ENCODE measurements at places on chromosomes 1 and 21.

- DNase-seq = no peak
Observed at GRCh38 chr1:241605146-241605805, 34.9 kb downstream of the CHML start.

DNA sequence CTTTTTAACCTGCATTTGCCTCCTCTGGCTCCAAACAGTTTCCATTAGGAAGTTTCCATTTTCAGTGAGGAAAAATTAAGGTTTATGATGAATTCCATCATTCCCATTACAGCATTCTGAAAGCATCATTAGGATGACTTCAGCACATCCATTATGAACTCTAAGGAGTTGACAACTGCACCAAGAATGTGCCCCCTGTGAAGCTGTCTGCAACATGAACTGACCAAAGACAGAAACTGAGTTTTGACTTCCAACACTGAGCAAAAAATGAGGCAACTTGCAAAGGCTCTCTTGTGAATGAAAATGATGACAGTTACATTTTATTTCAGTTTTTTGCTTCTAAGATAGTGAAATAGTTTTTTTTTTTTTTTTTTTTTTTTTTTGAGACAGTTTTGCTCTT lies 18.3 kb upstream of the KCNE1 start:
- DNase-seq = no peak

DNA sequence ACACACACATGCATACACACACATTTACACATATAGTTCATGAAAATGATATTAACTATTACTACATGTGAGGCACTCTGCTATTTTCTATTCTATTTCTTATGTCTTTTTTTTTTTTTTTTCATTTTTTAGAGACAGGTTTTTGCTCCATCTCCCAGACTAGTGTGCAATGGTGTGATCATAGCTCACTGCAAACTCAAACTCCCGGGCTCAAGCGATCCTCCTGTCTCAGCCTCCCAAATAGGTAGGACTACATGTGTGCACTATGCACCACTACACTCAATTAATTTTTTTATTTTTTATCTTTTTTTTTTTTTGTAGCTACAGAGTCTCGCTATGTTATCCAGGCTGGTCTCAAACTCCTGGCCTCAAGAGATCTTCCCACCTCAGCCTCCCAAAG lies 48.8 kb upstream of the RAB4A start:
- DNase-seq = peak; percentile 19

- no peak for DNase-seq
Observed at GRCh38 chr1:245301921-245302320, 147.1 kb downstream of the KIF26B start.

- no peak for DNase-seq
Observed at GRCh38 chr1:182235604-182235951, 156.0 kb downstream of the GLUL start.

GRCh38 chr21:45510466-45510955 lies 31.7 kb downstream of the SLC19A1 start:
- DNase-seq = no peak

DNA sequence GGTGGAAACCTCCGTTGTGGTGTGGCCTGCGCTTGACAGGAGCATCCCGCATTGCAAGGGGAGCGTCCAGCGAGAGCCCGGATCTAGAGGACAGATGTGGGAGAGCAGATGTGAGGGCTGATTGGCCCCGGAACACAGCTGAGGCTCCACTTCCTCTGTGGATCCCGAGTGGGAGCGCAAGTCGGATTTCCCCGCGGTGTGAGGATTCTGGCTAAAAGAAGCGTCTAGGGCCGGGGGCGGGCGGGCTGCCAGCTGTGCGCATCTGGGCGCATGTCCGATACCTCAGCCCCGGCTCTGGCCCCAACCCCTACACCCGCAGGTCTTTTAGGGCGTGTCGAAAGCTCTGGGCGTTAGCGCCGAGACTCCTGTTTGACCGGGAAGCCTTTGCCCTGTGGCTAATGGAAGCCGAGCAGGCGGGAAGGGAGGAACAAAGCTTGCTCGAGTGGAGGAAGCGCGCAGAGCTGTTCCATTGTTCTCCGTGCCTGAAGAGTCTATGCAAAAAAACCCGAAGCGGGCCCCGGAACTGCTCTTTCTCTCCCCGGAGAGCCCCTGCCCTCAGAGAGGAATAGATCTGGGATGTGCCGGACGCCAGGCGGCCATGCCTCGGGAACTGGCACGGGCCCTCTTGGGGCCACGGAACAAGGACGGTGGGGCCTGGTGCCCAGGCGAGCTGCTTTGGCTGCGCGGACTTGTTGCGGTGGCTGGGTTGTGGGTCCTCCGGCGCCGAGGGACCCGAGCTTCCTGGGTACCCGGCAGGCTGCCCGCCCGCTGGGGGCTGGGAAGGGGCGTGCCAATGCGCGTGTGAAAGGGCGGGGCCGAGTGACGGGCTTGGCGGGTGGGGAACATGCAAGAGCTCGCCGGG lies 111.1 kb downstream of the NAV1 start:
- DNase-seq = no peak

- peak; percentile 96 for DNase-seq
Observed at GRCh38 chr1:153535242-153536011, at the start of gene S100A6. TSS of gene S100A6 (minus strand) at chr1:153535991. CDS start at chr1:153535339, 652 bp downstream.

- DNase-seq = no peak
Observed at GRCh38 chr1:63827411-63828321, 53.8 kb downstream of the ROR1 start.

DNA sequence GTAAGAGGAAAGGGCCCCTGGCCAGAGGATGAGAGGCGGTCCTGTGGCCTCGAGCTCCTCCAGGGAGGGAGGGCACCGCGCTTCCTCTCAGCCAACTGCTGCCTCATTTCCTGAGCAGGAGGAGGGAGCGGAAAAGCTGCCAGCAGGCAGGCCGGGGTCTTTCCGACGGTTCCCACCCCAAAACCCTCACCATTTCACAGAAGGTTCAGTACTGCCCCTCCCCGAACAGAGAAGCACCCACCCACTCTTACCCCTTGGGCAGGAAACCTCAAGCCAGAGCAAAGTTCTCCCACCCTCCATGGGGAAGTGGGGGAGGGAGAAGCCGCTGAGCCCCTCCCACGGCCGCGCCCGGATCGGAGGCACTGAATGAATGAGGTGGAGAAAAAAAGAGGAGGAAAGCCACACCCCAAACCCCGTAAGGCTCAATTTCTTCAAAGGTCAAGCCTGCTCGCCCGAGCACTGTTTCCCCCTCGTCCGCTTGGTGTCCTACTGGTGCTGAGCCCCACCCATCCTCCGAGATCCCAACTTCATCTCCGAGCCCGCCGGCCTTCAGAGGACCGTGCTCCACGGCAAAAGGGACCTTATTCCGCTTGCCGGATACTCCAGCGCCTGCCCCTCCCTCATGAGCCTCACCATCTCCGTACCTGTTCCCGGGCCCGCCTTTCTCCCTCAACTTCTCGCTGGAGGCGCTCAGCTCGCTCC lies 9.4 kb downstream of the TPM3 start:
- no peak for DNase-seq

- no peak for DNase-seq
Observed at GRCh38 chr1:54709547-54710292, 5.9 kb upstream of the TTC4 start.

DNA sequence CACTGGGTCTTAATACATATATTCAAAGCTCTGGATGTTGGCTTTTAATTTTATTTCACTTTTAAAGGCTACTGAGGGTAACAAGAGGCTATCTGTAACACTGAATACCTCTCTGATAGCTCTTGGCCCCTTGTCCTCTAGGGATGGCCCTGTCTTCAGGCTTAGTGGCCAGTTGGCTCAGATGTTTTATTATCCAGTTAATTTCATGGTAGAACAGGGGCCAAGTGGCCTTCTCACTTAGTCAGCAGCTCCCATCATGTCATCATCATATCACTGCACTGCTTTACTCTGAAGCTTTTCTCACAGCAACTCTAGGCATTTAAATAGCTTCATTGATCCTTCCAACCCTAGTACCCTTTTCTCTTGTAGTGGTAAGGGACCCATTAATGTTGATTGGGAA lies 40.2 kb upstream of the MACF1 start:
- no peak for DNase-seq

- DNase-seq = no peak
Observed at GRCh38 chr1:28416509-28417194, 47.1 kb downstream of the PHACTR4 start.

- DNase-seq = no peak
Observed at GRCh38 chr1:41672641-41673361, 188.3 kb upstream of the EDN2 start.

DNA sequence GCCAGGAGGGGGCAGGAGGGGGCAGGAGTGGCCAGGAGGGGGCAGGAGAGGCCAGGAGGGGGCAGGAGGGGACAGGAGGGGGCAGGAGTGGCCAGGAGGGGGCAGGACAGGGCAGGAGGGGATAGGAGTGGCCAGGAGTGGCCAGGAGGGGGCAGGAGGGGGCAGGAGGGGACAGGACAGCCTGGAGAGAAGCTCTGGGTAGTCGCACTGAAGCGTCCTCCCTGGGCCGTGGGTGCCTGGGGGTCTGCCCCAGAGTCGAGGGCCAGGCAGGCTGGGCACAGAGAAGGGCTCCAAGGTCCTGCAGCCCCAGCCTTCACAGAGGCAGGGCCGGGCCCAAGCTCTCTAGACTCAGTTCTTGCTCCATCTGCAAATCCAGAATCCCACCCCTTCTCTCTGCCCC lies 22.9 kb downstream of the MEGF6 start:
- DNase-seq = no peak

- DNase-seq = no peak
Observed at GRCh38 chr21:44783020-44783696, 18.5 kb downstream of the UBE2G2 start.

DNA sequence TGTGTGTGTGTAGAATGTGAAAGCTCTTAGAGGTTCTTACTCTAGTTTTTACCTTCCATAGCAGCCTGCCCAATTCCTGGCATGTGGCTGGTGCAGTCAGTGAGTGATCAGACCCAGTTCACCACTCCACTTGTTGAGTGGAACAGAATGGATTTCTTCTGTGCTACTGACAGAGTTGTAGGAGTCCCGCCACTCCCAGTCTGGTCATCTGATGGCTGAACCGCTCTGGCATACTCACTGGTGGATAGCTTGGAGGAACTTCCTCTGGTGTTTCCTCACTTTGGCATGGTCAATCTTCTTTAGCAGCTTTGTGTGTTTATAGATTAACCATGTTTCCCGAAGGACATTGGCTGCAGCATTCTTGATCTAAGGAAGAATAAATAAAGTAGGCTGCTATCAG lies 106.7 kb upstream of the ADAR start:
- no peak for DNase-seq

- no peak for DNase-seq
Observed at GRCh38 chr1:118921994-118922393, 66.1 kb downstream of the TBX15 start.

GRCh38 chr1:68551459-68551858 lies 54.6 kb upstream of the DEPDC1 start:
- no peak for DNase-seq

GRCh38 chr1:152398812-152399698 lies 15.0 kb downstream of the CRNN start:
- no peak for DNase-seq

DNA sequence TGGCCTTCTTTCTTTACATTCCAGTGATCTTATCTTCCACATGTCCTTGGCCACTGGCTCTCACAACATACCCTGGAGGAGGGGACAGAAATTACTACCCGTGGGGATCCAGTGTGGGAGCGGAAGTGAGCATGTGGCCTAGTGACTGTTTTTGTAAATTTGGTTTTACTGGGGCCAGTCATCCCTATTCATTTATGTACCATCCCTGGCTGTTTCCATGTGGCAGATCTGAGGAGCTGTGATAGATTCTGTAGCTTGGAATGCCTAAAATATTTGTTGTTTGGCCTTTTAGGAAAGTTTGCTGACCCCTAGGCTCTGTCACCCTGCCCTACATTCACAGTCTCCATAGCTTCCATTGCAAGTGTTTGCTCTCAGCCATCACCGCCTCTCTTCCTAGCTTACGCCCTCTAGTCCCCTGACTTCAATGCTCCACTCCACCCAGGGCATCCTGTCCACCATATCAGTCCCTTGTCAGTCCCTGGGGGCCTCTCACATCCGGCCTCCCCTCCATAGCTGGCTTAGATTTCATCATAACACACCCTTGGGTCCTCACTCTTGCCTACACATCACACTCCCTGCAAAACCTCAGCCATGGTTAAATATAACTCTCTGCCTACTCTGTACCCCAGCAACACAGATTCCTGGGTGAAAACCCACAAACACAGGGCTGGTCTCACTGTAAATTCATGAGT lies 25.8 kb downstream of the DHCR24 start:
- no peak for DNase-seq

- no peak for DNase-seq
Observed at GRCh38 chr1:172399756-172400721, 20.4 kb upstream of the C1orf105 start.

DNA sequence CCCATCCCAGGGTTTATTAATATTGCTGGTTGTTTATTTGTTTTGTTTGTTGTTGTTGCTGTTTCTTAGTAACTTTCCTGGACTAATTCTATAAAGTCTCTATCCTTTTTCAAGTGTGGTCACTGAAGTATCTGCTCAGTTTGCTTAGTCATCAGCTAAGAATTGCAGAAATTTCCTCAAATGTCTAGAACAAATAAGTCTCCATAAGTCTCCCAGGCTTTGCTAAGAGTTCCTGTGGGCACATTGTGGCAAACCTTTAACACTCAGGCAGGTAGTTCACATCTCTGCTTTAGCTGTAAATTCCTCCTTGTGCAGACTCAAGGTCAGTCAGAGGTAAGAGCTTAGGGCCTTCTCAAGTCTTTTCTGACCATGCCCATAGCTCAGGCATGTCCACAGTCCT lies 38.9 kb upstream of the C1orf185 start:
- DNase-seq = no peak

- DNase-seq = no peak
Observed at GRCh38 chr1:51323778-51324177, 6.6 kb downstream of the TTC39A start.

DNA sequence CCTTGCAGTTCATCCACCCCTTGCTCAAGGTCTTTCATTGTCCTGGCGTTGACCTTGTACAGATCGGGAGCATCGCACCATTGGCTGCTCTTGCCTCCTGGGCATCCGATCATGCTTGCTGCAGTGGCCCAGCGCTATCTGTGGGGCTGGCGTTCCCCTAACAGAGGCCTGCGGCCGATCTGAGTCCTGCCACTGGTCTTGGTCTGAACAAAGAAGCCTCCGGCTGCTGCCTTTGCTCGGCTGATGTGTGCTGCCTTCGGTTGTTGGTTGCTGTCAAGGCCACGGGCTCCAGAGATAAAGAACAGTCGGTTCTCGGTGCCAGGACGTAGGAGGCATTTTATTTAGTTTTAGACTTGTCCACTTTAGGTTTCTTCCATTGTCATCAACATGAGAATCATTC lies 39.0 kb downstream of the PCNT start:
- DNase-seq = no peak

GRCh38 chr1:218456444-218456843 lies 111.3 kb downstream of the TGFB2 start:
- DNase-seq = no peak

DNA sequence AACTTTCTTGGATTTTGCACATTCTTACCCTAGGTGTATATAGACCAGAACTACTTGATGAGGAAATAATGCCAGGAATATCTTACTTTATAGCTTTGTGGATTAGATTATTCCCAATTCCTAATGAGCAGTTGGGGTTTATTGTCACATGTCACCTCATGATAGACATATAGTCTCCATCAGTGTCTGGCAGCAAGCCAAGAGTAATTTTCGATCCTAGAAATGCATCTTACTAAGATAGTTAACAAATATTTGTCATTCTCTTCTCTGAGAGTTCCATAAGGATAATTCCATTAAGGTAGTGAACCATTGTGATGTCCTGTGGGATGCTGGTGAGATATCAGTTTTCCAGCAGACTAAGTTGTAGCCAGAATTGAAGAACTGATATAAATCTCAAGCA lies 1282.9 kb upstream of the B3GALT2 start:
- no peak for DNase-seq
